ENCODE measurements at places on chromosomes 16 and 17.
A peak's percentile ranks its signal among the peaks of the same experiment; 100 is the strongest.

GRCh38 chr16:14427371-14427948, 202.6 kb downstream of the PARN start:
- DNase-seq, result no peak

- no peak for DNase-seq
Observed at GRCh38 chr17:29777663-29778062, 152.4 kb downstream of the SSH2 start.

GRCh38 chr17:81991684-81992305, 14.4 kb downstream of the ASPSCR1 start:
- DNase-seq, result peak; percentile 40

DNA sequence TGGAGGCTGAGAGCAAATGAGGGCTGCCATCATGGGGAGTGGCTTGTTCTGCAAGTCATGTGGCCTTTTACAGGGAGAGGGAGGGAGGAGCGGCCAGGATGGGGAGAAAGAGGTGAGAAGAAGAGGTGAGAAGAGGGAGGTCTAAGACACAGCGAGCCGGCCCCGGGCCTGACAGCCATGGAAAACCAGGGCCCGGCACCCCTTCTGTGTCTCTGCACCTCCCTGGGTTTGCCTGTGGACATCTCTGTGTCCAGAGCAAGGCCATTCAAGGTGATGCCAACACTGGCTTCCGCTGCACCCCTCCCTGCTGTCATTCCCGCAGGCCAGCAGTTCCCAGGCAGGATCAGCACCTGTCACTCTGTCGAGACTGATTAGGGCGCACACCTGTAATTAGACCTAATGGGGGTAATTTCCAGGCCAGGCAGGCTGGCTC, 75.6 kb downstream of the MGAT5B start:
- DNase-seq, result no peak

DNA sequence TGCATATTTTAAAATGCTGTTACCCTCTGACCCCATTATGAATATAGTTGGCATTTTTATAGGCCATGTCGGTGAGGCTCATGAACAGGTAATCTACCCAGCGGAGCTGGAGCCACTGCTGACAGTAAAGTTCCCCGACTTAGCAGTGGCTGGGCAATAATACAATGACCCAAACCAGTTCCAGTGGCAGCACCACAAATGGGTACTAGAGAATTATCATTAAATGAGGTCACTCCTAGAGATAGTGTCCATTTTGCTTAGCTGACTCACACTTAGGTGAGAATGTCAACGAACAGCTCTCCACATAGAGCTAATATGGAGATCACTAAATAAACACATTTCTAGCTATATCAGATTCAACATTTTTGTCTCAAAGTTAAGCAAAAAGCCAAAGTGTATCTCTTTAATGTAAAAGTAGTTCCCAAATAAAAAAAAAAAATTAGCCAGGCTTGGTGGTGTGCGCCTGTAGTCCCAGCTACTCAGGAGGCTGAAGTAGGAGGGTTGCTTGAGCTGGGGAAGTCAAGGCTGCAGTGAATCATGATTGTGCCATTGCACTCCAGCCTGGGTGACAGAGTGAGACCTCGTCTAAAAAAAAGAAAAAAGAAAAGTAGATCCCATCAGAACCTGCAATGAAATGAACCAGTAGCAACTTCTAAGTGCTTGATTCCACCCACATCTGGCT, 7.4 kb downstream of the MYO1D start:
- DNase-seq, result no peak

DNA sequence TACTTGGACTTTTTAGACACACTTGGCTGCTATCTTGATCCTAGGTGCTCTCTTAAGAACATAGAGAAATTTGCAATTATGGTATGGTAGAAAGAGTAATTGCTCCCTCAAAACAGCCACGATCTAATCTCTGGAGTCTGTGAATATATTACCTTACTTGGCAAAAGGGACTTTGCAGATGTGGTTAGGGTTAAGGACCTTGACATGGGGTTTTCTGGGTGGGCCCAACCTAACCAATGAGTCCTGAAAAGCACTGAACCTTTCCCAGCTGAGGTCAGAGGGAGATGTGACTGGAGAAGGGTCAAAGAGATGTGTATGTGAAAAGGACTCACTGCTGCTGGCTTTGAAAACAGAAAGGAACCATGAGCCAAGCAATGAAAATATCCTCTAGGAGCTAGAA, 26.7 kb upstream of the MED13 start:
- DNase-seq, result no peak

GRCh38 chr16:4233431-4233830, 8.4 kb downstream of the SRL start:
- DNase-seq, result no peak

DNA sequence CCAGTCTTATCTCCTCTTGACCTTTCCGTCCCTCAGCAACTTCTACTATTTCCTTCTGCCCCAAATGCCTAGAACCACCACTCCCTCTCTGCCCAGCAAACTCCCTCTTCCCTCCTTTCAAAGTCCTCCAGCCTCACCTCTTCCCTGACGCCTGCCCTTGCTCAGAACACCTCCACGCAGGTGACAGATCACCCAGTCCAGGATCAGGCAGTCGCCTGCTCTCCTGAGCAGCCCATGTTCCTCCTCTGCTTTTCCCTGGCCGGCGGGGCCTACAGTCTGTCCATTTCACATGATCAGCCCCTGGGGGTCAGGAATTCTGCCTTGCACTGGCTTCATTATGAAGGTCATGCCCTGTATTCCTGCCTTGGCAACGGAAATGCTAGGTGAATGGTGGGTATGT, 422 bp downstream of the CD300LF start:
- no peak for DNase-seq
